ENCODE measurements at places on chromosomes 11 and 22.

DNA sequence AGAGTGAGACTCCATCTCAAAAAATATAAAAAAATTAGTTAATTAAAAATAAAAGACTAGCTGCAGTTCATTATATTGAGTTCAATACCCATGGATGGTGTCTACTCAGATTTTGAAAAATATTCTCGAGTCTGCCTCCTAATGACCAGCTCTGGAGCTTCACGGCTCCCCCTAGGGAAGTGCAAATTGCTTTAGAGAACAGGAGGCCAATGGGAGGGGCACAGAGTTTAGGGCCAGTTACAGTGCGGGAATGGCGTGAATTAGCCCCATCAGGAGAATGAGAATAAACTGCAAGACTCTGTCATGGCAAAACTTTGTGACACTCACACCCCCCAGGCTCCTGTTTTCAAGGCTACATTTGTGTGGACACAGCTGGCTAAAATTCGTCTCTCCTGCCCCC, 4.6 kb downstream of the FGF4 start:
- no peak for DNase-seq

DNA sequence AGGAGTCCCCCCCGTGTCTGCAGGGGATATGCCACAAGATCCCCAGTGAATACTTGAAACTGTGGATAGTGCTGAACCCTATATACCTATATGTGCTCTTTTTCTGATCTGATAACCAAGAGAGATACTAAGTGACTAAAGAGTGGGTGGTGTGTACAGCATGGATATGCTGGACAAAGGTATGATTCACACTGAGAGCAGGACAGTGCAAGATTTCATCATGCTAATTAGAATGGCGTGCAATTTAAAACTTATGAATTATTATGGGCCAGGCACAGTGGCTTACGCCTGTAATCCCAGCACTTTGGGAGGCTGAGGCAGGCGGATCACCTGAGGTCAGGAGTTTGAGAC, 90.2 kb upstream of the ALKBH3 start:
- DNase-seq, result no peak

DNA sequence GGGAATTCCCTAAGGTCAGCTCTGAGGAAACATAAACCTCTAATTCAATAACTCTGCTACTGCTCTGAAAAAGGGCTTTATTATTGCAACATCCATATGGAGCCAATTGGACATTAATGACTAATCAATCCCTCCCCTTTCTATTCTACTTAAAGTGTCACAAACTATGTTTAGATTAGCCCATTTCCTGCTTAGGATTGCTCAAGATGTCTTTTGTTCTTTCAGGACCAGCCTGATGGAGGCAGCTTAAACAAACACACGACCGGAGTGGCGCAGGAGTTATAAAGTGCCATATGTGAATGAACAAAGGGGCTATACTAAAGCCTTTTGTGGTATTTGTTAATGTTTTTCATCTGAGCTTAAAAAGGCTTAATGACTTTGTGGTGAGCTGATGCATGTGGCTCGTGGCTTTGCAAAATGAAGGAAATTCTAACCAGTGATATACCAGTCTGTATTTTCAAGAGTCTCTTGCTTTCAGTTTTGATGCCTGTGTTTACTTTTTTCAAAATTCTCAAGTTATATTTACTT, 354.4 kb downstream of the SOX6 start:
- DNase-seq, result peak; percentile 4

- no peak for DNase-seq
Observed at GRCh38 chr11:114170226-114170625, 110.7 kb downstream of the ZBTB16 start.

GRCh38 chr11:28984231-28984630, 876.0 kb downstream of the METTL15 start:
- DNase-seq, result no peak

Measured in A549 (cell line).